ENCODE measurements at places on chromosomes 2 and 18.

DNA sequence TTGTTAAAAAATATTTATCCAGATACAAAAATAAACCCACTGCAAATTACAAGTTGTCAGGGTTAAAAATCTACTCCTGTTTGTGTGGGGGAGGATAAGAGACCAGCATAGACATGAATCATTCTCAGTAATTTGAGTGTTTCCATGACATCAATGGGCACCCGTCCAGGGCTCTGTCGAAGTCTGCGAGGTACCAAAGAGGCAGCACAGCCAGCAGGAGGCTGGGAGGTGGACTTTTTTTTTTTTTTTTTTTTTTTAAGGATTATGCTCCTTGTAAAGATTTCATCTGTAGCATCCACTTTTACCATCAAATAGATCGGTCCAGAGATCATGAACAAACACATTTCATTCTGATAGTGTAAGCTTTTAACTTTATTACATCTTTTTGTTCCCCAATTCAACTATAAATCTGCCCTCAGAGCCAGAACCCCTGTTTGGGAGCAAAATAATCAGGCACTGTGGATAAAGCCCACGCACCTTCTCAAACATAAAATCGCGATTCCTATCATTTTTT, 182.0 kb downstream of the TCF4 start:
- no peak for DNase-seq

DNA sequence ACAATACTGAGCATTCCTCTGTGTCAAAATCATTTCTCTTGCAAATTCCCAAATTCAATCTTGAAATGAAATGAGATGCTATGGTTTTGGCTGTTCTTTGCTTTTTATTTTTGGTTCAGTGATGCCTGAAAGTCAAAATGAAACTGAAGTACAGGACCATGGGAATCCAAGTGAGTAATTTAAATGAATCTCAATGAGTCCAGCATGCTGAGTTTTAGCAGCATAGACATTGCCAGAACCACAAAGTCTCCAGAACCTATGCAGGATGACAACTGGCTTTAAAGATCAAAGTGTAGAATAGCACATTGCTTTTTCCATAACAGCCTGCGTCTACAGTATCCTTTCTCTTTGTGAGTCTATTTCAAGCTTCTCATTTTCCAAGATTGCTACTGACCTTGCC, 1050.7 kb upstream of the PIK3C3 start:
- no peak for DNase-seq

DNA sequence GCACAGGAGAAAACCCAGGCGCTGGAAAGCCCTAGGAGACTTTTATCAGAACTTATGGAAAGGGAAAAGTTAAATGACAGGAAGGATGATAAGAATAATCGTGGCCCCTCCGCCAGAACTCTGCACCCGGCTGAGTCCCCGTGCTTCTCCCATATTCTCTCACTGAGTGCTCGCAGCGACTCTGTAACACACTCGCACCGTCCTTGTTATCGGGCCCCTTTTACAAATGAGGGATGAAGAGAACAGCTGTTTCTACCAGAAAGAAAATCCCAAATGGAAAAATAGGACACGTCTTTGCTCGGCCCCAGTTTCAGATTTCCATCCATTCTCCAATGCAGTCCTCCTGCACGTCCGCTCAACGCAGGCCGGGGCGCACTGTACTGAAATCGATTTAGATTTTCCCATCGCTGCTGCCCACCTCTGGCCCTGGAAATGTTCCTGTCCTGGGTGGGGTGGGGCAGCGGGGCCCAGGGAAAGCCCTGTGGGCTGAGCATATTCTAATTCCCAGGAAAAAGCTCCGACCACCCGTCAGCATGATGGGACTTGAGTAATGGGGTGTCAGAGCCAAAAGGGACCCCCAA, 66.4 kb downstream of the KCNF1 start:
- DNase-seq: no peak

- DNase-seq: no peak
These were observed 32.6 kb upstream of the SP3 start for GRCh38 chr2:173997753-173998152.

DNA sequence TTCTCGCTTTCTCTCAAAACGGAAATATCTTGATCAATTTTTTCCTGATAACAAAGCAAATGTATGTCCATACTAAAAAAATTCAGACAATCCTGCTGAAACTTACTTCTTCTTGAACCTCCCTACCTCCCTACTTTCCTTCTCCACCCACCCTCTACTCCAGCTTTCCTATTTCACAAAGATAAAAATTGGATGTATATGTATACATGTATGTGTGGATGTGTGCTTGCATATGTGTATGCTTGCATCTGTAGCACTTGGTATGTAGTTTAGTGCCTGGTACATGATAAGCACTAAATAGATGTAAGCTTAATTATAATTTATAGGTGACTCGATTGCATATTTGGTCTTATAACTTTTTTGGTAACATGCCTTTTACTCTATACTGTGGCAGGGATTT, 167.5 kb upstream of the ITGA4 start:
- DNase-seq: no peak

DNA sequence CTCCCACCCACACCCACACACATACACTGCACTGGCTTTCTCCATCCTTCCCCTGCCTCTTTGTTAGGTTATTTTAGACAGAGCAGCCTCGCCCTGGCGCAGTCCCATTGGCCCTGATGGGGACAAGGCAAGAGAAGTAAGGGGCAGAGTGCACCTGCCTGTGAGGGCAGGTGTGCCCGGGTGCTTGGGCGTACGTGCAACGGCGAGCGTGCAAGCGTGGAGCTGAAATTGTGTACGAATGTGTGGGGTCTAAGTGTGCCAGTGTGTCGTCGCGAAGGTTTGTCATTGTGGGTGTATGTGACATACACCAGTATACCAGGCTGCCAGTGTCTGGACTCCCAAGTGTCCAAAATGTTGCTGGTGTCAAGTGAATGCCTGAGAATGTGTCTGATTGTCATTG, 544 bp downstream of the LRATD1 start:
- DNase-seq: no peak

- DNase-seq: no peak
These were observed 5.5 kb upstream of the ARL4C start for GRCh38 chr2:234502285-234502918.

DNA sequence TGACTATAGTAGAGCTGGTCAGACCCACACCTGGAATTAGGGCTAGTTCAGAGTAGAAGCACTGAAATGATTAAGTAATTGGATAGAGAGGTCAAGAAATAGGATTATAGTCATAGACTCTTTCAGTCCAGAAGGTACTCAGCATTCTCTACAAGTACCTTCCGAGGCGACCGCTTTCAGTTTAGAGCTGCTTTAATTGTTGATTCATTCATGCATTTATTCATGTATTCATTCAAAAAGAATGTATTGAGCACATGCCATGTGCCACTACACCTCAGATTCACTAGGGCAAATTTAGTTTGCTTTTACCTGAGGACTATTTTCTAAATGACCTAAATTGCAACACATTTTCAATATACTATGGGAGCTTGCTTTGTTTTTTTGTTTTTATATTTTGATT, 48.7 kb downstream of the CRIM1 start:
- DNase-seq: no peak

DNA sequence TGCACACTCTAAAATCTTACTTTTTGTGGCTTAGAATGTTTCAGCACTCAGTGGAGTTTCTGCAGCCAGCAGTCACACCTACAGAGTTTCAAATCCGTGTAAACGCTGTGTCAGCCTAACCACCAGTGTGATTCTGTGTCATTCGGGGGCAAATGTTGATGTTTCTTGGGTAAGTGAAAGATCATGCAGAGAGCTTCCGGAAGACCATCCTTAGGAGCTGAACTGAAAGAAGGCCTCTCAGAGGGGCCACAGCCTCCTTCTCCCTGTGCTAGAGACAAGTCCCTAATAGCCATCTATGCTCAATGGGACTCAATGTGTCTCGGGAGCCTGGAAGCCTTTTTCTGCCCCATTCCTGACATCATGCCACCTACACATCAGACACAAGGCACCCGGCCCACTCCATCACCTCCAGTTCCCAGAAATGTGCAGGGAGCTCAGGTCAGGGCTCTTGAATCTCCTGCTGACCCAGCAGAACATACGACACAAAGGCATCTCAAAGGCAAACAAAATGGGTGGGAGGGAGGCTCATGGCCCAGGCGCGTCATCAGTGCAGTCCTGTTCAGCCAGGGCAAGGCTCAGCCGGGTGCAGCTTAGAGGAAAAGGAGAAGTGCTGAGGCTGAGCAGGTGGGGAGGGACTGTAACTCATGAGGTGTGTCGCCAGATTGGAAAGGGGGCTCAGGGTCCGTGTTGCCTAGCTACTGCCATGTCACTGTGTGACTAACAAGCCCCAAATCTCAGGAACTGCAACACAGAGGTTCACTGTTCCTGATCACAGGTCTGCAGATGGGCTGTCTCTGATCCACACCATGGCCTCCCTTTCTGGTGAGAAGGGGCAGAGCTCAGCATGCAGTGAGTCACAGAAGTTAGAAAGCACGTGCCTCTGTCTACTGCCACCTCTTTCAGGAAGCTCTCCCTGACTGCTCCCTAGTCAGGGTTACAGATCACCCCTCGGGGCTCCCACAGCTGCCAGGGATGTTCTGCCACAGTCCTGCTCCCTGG, 82.0 kb downstream of the SMAD7 start:
- DNase-seq: no peak

- no peak for DNase-seq
These were observed 220.2 kb downstream of the ALPK2 start for GRCh38 chr18:58408665-58409064.

DNA sequence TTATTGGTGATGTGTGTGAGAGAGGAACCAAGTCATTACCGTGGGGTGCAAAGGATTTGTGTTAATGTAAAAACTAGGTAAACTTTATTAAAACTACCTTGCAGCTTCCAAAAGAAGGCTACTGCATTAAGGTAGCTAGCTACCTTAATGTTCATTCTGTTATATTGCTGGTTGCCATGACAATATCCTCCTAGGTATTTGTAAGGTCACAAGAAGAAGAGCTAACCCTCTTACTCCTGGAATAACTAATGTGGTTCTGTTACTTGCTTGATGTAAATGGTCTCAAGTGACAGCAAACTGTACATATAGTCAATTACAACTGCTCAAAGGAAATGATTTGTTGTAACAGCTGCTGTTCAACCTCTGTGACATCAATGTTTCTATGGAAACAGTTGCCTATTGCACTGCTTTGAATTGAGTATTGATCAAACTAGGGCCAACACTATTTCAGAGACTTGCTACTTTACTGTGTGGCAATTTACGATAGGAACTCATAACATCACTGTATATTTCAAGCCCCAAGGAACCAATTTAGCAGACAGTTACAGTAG, 319.8 kb upstream of the HNRNPA3 start:
- DNase-seq: no peak

DNA sequence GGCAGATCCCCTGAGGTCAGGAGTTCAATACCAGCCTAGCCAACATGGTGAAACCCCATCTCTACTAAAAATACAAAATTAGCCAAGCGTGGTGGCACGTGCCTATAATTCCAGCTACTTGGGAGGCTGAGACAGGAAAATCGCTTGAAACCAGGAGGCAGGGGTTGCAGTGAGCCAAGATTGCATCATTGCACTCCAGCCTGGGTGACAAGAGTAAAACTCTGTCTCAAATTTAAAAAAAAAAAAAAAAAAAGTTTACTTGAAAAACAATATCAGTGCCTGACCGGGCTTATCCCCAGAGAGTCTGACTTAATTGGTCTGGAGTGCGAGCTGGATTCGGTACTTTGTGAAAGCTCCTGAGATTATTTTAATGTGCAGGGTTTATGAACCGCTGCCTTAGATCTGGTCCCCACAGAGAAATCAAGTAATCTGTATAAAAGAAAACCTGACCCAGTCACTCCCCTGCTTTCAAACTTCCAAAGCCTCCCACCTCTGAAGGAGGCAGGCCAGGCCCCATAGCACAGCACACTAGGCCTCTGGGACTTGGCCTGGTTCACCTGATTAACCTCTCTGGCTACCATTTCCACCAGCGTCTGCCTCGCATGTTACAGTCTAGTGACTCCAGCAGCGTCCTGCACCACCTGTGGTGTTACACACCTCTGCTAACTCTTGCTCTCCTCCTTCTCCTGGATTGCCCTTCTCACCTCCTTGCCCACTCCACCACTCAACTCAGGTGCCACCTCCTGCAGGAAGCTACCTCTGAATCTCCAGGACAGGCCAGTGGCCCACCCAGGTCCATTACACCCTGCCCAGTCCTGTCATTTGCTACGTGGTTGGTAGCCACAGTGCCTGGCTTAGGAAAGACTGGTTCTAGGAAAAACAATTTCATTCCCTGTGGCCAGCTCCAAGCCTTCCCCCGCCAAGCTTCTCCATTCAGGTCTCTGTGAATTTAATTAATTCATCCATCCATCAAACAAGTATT, 114.3 kb upstream of the PPP1CB start:
- no peak for DNase-seq

DNA sequence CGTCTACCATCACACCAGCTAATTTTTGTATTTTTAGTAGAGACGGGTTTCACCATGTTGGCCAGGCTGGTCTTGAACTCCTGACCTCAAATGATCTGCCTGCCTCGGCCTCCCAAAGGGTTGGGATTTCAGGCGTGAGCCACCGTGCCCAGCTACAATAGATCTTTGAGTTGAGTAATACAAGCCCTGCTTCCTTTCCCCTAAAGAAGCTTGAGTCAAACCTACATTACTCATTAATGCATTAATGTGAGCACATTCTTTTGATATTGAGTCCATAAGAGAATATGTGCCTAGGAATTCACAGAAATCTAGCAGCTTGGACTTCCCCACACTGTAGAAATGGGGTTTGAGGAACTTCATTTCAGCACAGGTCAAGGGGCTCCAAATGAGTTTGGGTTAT, 39.6 kb downstream of the PSMG2 start:
- DNase-seq: no peak

DNA sequence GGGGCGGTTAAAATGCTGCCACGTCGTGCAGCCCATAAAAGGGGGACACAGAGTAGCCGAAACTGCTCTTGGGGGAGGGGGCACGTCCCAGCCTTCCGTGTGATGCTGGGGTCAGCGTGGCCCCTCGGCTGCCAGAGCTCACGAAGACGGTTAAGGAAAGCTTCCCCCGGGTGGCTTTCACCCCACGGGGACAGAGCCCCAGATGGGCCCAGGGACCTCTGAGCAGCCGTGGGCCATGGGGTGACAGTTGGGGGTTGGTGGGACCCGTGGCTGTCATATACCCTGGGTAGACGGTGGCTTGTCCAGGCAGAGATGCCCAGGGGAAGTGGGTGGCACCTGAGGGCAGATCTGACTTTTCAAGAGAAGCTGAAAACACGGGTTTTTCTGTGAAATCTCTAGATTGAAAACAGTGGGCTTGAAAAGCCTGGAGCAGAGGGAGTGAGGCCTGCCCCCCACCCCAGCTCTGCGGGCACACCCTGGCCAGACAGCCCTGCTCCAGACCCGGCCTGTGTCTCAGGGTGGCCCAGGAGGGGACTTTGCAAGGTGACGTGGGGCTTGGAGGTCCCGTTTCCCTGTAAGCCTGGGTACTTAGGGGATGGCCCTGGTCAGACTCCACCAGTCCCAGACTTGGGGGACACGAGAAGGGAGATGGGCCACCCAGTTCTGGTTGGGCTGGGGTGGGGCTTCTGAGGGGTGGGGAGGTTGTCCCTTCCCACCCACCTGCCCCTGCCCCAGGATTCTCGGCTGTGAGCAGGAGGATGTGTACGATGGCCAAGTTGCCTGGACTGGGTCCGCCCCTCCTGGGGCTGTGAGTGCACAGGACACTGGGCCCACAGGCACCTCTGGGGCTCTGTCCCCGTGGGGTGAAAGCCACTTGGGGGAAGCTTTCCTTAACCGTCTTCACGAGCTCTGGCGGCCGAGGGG, 652 bp downstream of the NEU4 start:
- DNase-seq: no peak

- no peak for DNase-seq
These were observed 385.2 kb downstream of the TNS1 start for GRCh38 chr2:217617616-217618022.

- no peak for DNase-seq
These were observed 86.5 kb downstream of the PTGR3 start for GRCh38 chr18:75122334-75122958.

GRCh38 chr2:52083214-52083613, 1051.3 kb upstream of the NRXN1 start:
- no peak for DNase-seq

All from activated naive CD4-positive, alpha-beta T cell (primary cell).